Bronchial epithelial cell (primary cell): ENCODE measurements at places on chromosomes 11 and 22. TPM values are rescaled to one million over a fixed set of nuclear protein-coding genes. Genes with fewer than 3 reads are reported as not detected.

DNA sequence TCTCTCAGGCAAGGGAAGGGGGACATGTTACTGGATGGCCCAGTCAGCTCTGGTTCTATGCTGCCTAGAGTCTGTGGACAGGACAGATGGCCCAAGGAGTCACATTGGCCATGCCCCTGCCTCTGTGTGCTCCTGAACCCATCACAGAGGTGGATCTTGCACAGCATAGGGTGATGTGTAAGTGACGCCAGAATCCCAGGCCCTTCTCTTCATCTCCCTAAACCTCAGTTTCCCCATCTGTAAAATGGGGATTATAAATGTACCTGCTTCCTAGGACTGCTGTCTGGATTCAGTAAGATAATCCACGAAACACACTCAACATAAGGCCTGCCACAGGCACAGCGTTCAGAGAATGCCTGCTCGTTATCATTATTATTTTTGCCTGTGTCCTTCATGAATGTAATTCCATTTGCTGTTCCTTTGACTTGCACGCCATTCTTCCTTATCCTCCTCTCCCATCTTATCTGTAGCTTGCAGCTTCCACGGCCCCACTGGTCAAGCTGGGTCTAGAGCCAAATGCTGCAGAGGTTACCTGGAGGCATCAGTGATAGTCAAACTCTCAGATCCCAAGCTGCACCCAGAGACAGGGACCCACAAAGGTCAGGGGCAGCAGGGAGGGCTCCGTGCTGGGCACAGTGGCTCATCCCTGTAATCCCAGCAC, 207.0 kb downstream of the MN1 start:
- no peak for DNase-seq

DNA sequence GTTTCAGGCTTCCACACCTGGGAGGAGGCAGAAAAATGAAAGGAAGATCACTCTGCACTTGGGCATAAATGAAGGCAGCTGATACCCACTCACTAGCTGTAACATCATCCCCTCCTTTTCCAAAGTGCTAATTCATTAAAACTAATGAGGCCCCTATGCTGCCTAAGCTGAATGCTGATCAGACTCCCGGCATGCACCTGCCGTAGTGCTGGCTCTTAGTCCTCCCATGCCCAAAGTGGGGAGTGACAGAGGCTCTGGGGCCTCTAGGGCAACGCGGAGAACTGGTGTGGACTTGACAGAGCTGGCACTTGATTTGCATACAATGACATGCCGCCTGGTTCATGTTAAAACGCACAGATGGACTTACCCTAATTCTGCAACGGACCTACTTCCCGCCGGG, 96.5 kb upstream of the NCAM1 start:
- DNase-seq = no peak

DNA sequence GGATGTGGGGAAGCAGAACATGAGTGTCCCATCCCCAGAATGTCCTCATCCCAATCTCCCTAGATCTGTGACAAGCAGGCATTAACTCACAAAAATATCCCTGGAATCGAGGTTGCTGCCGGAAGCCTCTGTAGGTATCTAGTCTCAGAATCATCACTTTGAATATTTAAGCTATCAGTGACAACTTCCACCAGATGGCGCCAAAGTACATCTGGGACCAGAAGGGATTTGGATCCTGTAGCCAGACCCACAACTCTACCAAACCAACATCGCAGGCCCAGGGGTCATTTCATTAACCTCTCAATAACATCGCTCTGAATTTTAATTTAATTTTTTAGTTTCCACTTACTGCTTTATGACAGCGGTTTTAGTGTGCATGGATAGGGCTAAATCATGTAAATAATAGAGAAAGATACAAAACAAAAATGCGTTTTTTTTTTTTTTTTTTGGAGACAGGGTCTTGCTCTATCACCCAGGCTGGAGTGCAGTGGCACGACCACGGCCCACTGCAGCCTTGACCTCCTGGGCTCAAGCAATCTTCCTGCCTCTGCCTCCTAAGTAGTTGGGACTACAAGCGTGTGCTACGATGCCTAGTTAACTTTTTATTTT, 1.1 kb upstream of the EXT2 start:
- DNase-seq = peak; percentile 76

GRCh38 chr11:96017856-96018255, 93.9 kb upstream of the MTMR2 start:
- DNase-seq = no peak

The BTG4 gene
- total RNA-seq = 0.26 and 0.51 TPM in 2 replicates

The KLHDC7B gene
- 0.26 TPM in 2 replicates for total RNA-seq

The DEFB131B gene
- total RNA-seq = not detected in 2 replicates

The CHRDL2 gene
- not detected in 2 replicates for total RNA-seq

The RCOR2 gene
- total RNA-seq = 1.2 and 2.4 TPM in 2 replicates

The KDM4E gene
- not detected in 2 replicates for total RNA-seq
